Activated CD4-positive, alpha-beta T cell treated with anti-CD3 and anti-CD28 coated beads, Interleukin-2, amount 10 ng/mL, durations not matched to agents 24 days and 14 days (primary cell): ENCODE measurements at places on chromosomes 16 and 17. TPM values are rescaled to one million over a fixed set of nuclear protein-coding genes. Genes with fewer than 3 reads are reported as not detected.

DNA sequence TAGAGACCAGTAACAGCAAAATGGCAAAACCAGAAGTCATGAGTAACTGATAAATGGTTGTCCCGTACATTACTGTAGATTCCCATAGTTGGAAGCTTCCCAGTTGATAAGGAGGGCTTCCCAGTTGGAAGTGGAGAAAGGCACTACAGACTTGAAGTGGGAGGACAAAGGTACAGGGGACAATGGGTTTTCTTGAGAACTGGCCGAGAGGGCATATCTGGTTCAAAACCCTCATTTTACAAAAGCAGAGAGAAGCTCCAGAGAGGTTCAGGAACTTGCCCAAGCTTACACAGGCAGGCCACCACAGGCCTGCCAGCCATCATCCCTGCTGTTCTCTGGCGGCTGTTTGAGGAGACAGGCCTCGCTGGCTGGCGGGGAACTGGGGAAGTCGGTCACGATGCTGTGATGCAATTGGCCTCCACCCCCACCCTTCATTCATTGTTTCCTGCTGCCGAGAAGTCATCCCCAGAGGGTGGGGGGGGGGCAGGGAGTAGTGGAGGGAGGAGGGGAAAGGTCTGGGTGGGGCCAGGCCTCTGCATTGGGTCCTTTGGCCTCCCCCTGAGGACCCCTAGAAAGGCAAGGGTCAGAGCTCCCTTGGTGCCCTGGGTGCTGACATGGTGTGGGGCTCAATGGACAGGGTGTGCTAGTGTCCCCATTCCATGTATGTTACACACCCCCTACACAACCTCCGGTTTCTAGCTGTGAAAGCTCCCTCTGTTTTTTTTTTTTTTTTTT lies 3.0 kb downstream of the UBALD2 start:
- DNase-seq = peak; percentile 92

DNA sequence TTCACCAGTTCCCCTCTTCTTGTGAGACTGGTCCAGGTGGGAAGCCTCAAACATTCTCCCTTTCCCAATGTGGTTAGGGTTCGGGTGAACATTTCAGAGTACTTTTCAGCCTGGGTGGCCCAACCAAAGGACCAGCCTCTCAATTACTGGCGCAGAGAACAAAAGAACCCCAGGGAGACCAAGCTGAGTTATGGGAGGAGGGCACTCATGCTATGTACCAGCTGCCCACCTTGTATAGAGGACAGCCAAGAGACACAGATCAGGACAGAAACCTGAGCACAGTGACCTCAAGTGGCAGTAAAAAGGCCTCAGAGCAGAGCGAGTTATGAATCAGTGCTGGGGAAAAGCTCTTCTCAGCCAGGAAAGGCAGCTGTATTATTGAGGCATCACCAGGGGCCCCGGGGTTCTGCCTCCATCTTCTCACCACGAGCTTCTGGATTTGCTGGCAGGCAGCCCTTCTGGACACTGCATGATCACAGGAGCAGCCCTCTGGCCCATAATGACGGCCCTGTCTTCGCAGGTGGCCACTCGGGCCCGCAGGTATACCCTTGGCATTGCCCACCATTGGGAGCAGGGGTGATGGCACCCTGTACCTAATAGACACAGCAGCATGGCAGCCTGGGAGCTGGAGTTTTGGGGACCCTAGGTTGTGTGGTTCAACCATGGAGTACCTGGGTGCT lies 3.8 kb downstream of the G6PC3 start:
- no peak for DNase-seq

- DNase-seq = no peak
These were observed 64.5 kb downstream of the TANGO6 start for GRCh38 chr16:68907781-68908181.

DNA sequence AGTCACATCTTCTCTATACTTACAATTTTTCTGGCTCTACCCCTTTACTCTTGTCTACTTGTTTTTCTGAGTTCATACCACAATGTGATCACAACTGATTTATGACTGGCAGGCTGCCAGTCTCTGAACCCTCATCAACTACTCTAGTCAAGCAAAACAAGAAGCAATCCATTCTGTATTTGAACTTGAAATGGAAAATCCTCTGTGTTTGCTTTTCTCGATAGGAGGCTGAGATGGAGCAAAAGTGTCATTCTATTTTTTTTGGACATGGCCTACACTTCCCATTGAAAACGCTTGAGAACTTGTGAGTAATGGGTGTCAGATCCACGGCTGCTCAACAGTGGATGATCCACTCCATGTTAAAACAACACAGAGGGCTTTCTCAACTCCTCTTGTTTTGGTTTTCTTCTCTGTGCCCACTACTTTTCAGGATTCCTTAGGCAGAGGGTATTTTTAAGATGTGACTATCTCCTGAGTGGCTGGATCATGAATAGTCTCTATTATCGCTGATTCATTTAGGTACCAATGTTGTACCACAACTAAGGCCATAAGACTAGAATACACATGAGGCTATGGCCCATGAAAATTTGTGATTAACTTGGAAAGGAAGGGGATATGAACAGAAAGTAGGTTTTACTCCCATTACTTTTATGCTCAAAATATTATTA lies 11.7 kb downstream of the TMEM100 start:
- DNase-seq = no peak

- DNase-seq = no peak
These were observed 77.5 kb upstream of the DYNLRB2 start for GRCh38 chr16:80463326-80463725.

DNA sequence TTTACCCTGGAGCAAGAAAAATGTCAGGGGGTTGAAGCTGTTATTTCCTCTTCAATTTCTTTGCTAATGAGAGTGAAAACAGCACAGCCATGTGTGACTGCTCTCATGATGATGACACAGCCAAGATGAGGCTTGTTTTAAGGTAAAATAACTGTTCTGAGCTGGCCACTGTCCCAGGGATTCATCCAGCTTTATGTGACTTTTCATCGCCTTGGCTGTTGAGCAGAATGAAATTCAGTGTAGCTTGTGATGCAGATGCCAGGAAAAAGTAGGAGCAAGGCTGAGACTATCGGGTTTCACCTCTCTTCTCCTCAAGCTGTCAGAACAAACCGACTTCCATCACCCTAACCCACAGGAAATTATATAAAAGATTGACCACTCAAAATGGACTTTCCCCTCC lies 361.8 kb upstream of the CDH5 start:
- DNase-seq = no peak

DNA sequence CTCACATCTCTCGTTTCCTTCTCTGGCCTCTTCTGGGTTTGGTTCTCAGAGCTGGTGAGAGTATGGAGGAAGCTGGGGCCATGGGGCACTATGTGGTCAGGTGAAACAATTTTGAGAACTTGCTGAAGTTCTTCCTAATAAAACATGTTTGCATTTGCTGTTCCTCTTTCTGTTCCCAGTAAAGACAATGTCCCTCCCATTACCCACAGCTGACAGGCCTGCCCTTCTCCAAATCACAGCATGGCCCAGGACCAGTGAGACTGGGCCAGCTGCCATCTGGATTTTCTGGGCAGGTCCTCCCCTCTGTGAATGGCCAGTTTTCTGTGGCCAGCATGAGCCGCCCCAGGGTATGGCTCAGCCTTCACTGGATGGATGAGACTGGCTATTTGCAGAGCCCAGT lies at the start of gene CD300H:
Gene CD300H (minus strand): TSS at position 113 of the 400 bp plus-strand sequence.
- no peak for DNase-seq

The CYB5B gene
- 154 and 166 TPM in 2 replicates for total RNA-seq

The TP53TG3D gene
- 0.35 TPM in 1 of 2 replicates, not detected in the other for total RNA-seq

The HSPB9 gene
- total RNA-seq = not detected in 2 replicates

DNA sequence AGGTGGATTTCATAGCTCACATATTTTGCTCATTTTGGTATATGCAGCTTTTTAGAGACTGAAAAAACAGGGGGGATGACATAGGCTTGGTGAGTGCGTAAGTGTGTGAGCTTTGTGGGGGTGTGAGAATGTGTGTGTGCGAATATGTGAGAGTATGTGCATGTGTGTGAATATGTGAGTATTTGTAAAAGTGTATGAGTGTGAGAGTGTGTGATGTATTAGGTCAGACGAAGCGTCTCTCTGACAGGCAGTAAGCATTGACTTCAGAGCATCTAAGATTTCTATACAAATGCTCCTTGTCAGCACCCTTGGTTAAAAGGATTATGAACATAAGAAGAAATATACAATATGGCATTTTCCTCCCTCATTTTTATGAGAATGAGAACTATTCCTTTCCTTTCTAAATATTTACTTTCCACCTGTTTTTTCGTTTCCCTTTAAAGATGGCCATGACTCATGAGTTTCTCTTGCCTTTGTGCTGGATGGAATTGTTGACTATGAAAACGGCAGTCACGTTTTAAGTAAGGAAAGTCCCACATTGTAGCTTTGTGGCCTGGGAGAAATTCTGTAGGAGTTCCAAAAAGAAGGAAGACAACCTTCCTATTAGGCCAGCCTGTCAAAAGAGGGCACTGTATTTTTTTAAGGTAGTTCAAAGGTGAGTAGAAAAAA lies 276.4 kb downstream of the FOXL1 start:
- DNase-seq = no peak

DNA sequence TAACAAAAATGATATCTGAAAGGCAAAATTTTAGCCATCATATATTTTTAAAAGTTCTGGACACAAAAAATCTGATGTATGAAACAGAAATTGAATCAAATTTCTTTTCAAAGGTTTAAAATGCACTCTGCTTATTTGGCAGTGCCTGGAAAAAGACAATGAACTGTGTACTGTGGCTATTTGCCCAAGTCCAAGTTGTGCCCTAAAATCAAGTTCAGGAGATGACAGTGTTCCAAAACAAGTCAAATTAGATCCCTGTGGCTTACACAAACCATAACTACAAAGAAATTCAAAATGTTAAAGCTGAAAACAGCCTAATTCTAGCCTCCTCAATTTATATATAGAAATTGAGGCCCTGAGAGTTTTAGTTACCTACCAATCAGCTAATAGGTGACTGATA lies 25.6 kb downstream of the CMC2 start:
- DNase-seq = no peak

DNA sequence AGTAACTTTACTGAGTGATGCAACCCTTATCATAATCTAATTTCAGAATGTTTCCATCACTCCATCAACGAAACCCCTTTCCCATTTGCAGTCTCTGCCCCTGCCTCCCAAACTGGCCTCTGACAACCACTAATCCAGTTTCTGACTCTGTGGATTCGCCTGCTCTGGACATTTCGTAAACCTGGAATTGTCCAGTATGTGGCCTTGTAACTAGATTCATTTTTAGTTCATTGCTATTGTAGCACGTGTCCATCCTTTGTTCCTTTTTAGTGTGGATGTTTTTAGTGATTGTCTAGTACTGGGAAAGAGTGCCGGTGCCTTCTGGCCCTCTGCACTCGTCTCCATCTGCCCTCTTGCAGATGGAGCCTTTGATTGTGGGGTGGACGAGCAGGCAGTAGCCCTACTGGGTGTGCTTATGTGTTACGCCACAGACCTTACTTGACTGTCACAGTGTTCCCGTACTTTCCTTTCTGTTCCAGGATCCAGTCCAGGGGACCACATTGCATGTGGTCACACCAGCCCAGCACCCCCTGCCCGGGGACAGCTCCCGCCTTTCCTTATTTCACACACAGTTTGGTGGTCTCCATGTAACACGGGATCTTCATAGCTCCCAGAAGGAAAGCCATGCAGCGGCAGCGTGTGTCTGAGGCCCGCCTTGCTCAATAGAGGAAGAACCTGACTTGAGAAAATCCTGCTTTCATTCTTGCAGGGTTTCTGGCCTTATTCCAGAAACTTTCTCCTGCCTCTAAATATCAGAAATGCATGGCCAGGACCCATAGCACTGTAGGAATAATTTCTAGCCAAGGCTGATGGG lies 8.8 kb downstream of the KIAA0513 start:
- DNase-seq = no peak

GRCh38 chr17:6514371-6514770 lies 42.0 kb downstream of the PITPNM3 start:
- DNase-seq = no peak

DNA sequence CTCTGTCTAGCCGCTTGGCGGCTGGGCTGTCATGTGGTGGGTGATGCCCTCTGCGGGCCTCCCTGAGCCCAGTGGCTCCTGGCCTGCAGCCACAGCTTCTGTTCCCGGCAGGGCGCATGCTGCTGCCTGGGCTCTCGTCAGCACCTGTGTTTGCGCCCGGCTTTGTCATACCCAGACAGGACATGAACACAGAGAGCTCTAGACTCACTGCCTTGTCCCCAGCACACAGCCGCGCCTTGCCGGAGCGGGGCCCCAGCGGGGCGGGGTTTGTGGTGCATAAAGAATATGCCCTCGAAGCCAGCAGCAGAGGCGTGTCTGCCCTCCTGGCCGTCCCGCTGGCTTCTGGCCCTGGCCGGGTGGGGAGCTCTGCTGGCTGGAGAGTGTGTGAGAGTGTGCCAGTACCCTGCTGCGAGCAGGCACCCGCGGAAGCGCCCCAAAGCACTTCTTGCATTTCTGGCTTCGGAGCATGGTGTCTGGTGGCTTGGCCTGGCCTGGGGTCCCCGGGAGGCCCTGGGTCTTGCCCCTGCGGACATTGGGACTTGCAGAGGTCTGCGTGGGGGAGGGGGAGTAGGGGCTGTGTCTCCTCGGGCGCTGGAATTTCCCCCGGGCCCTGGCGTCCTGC lies 14.4 kb downstream of the ASPSCR1 start:
- DNase-seq = no peak

- DNase-seq = no peak
These were observed 148.6 kb downstream of the SDK2 start for GRCh38 chr17:73495641-73496040.

DNA sequence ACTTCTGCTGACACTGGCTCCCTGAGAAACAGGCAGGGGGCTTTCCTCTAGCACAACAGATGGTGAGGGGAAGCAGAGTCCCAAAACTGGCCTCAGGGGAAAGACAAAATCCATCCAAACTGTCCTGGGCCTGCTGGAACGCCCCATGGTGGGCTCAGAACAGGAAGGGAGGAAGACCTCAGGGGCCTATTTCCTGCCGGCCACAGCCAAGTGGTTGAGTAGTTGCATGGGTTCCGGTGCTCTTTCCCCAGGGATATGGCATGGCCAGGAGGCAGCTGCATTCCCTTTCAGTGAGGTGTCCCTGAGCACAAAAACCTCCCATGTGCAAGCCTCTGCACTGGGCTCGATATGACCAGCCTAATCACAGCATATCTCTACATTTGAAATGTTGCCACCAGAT lies 303.0 kb upstream of the IRX5 start:
- DNase-seq = no peak

The MT1G gene
- total RNA-seq = 24.5 and 32.2 TPM in 2 replicates

GRCh38 chr16:74556375-74556922 lies 50.5 kb downstream of the GLG1 start:
- DNase-seq = no peak

The WWOX gene
- 15.0 and 16.1 TPM in 2 replicates for total RNA-seq

DNA sequence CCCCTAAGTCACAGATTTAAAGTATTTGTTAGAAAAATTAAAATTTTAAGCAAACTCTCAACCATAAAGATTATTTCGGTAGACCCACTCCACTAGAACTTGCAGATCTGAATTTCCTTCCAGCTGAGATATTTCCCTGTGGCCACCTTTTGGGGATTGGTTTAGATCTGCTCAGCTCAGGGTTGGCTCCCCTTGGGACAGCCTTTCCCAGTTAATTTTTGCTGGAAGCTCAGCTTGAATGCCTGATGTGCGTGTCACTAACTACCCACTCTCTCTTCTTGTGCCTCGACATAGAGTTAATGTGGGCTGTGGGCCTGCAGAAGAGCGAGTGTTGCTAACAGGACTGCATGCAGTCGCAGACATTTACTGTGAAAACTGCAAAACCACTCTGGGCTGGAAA lies 57.6 kb downstream of the YPEL2 start:
- no peak for DNase-seq

GRCh38 chr17:58072862-58073261 lies 10.4 kb upstream of the DYNLL2 start:
- no peak for DNase-seq

The KCNJ12 gene
- not detected in 2 replicates for total RNA-seq

GRCh38 chr17:21001111-21001812 lies 41.5 kb downstream of the USP22 start:
- no peak for DNase-seq

GRCh38 chr17:36004594-36005108 lies 3.3 kb upstream of the CCL15 start:
- no peak for DNase-seq

The CES5A gene
- not detected in 2 replicates for total RNA-seq
